ENCODE measurements at places on chromosomes 1 and 21.
A peak's percentile ranks its signal among the peaks of the same experiment; 100 is the strongest.

DNA sequence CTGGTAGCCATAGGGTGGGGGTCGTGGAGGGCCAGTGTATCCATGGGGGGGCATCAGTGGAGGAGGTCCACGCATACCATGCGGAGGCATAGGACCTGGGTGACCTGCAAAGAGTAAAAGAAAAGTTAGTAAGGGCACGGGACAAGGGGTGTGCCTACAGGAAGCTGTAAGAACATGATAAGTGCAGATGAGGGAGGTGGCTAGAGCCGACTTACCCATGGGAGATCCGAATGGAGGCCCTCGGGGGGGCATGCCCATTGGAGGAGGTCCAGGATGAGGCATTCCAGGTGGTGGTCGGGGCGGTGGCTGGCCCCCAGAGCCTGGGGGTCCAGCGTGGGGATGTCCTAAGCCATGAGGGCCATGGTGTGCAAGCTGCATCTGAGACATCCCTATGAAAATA is 4.0 kb downstream of the SF3B4 start:
- no peaks in the 10 kb centered on the region for H3K36me3 ChIP-seq
- no peak overlapping the region for H3K4me3 ChIP-seq
- H3K27me3 ChIP-seq = no peaks in the 10 kb centered on the region
- no peak for DNase-seq
- H3K4me1 ChIP-seq = peaks cover 9% of the 10 kb centered on the region

- H3K27me3 ChIP-seq = no peaks in the 10 kb centered on the region
- DNase-seq = no peak
- H3K36me3 ChIP-seq = no peaks in the 10 kb centered on the region
- H3K4me1 ChIP-seq = peaks cover 4% of the 10 kb centered on the region
- H3K4me3 ChIP-seq = no peak overlapping the region
Observed at GRCh38 chr1:59026472-59026948, 242.7 kb upstream of the JUN start.

DNA sequence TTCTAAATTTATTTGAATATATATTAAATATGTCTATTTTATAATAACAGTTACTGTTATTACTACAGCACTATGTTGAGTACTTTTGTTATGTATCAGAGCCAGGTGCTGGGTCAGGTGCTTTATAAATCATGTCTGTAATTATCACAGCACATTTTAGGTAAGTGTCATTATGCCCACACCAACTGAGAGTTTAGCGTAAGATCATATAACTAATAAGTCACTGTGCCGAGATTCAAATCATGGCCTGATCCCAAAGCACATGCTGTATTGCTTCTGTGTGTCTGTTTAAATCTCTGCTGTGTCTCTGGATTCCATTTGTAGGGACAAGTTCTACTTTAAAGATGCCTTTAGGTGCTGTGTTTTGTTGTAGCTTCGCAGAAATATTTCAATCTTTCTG is 1.9 kb downstream of the GPSM2 start:
- no peaks in the 10 kb centered on the region for H3K27me3 ChIP-seq
- H3K27ac ChIP-seq = peak overlapping the region; percentile 5
- H3K36me3 ChIP-seq = no peaks in the 10 kb centered on the region

- DNase-seq = no peak
- H3K36me3 ChIP-seq = no peaks in the 10 kb centered on the region
- H3K27ac ChIP-seq = peak overlapping the region; percentile 48
- no peak overlapping the region for H3K4me3 ChIP-seq
- H3K27me3 ChIP-seq = no peaks in the 10 kb centered on the region
Observed at GRCh38 chr1:192707978-192708547, 72.1 kb downstream of the RGS13 start.

GRCh38 chr1:21924503-21925005 is 12.6 kb downstream of the HSPG2 start:
- no peaks in the 10 kb centered on the region for H3K36me3 ChIP-seq
- peak; percentile 74 for DNase-seq
- peaks cover 69% of the 10 kb centered on the region for H3K4me1 ChIP-seq
- H3K4me3 ChIP-seq = no peak overlapping the region

- no peak for DNase-seq
- no peaks in the 10 kb centered on the region for H3K36me3 ChIP-seq
- no peaks in the 10 kb centered on the region for H3K27me3 ChIP-seq
- H3K4me3 ChIP-seq = no peak overlapping the region
Observed at GRCh38 chr1:61569303-61569621, 155.7 kb downstream of the TM2D1 start.

- no peak for DNase-seq
- no peak overlapping the region for H3K27ac ChIP-seq
- H3K4me1 ChIP-seq = no peaks in the 10 kb centered on the region
- no peaks in the 10 kb centered on the region for H3K27me3 ChIP-seq
- no peaks in the 10 kb centered on the region for H3K36me3 ChIP-seq
- no peak overlapping the region for H3K4me3 ChIP-seq
Observed at GRCh38 chr1:195851804-195852203, 756.4 kb downstream of the KCNT2 start.

GRCh38 chr1:6103111-6103853 is 57.6 kb downstream of the KCNAB2 start:
- no peaks in the 10 kb centered on the region for H3K36me3 ChIP-seq
- no peak overlapping the region for H3K4me3 ChIP-seq
- no peak overlapping the region for H3K27ac ChIP-seq
- no peak for DNase-seq

DNA sequence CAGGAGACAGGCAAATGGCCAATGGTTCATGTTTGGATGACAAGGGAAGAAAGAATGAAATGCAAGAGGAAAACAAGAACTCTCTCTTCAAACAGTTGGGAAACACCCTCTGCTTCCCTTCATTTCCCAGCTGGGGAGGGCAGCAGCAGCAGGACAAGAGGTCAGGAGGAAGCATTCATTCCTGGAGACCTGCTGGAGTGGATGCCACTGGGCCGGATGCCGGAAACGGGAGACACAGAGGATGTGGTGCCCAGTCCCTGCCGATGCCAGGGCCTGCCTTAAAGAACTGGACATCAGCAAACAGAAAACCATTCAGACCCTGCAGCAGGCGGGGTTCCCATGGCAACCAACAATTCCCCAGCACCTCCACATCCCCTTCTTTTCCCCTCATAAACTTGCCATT is 102.3 kb upstream of the ZNF648 start:
- no peaks in the 10 kb centered on the region for H3K36me3 ChIP-seq
- H3K27me3 ChIP-seq = no peaks in the 10 kb centered on the region
- no peaks in the 10 kb centered on the region for H3K4me1 ChIP-seq
- peak overlapping the region; percentile 17 for H3K27ac ChIP-seq

- no peak for DNase-seq
- no peak overlapping the region for H3K27ac ChIP-seq
- no peaks in the 10 kb centered on the region for H3K36me3 ChIP-seq
- H3K4me3 ChIP-seq = no peak overlapping the region
Observed at GRCh38 chr1:66642992-66643391, 109.0 kb downstream of the SGIP1 start.

GRCh38 chr1:117928881-117929342 is 509 bp downstream of the GDAP2 start:
- peak overlapping the region; percentile 77 for H3K27ac ChIP-seq
- H3K36me3 ChIP-seq = no peaks in the 10 kb centered on the region
- H3K27me3 ChIP-seq = no peaks in the 10 kb centered on the region
- peak; percentile 23 for DNase-seq
- no peaks in the 10 kb centered on the region for H3K4me1 ChIP-seq

DNA sequence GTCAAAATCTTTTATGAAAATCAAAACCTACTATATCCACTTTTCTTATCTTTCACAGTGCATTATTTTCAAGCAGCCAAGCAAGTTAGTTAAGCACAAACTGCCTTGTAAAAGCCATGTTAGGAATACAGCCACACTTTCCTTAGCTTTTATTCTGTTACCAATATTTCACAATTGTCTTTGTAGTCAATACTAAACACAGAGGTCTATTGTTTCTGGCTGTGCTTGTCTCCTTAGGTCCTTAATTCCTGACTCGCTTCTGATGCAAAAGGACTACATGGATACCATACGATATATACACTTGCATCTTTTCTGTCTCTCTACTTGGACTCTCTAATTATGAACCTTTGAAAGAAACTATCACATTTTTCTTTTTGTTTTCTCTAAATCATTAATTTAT is 331.8 kb downstream of the NEGR1 start:
- no peak for DNase-seq
- H3K27me3 ChIP-seq = no peaks in the 10 kb centered on the region
- H3K4me1 ChIP-seq = no peaks in the 10 kb centered on the region
- no peak overlapping the region for H3K4me3 ChIP-seq
- H3K36me3 ChIP-seq = no peaks in the 10 kb centered on the region
- no peak overlapping the region for H3K27ac ChIP-seq

GRCh38 chr1:91864017-91864700 is 21.8 kb downstream of the TGFBR3 start:
- no peaks in the 10 kb centered on the region for H3K36me3 ChIP-seq
- no peaks in the 10 kb centered on the region for H3K27me3 ChIP-seq
- H3K27ac ChIP-seq = peak overlapping the region; percentile 75
- no peak for DNase-seq
